ENCODE measurements at places on chromosomes 3 and 15.
A peak's percentile ranks its signal among the peaks of the same experiment; 100 is the strongest.

- no peak for DNase-seq
These were observed at the start of gene PAQR9 for GRCh38 chr3:142963516-142964448. PAQR9 (minus strand) TSS chr3:142963674; CDS start chr3:142963336, 338 bp downstream.

- no peak for DNase-seq
These were observed 37.1 kb upstream of the IL12A start for GRCh38 chr3:159951540-159951939.

DNA sequence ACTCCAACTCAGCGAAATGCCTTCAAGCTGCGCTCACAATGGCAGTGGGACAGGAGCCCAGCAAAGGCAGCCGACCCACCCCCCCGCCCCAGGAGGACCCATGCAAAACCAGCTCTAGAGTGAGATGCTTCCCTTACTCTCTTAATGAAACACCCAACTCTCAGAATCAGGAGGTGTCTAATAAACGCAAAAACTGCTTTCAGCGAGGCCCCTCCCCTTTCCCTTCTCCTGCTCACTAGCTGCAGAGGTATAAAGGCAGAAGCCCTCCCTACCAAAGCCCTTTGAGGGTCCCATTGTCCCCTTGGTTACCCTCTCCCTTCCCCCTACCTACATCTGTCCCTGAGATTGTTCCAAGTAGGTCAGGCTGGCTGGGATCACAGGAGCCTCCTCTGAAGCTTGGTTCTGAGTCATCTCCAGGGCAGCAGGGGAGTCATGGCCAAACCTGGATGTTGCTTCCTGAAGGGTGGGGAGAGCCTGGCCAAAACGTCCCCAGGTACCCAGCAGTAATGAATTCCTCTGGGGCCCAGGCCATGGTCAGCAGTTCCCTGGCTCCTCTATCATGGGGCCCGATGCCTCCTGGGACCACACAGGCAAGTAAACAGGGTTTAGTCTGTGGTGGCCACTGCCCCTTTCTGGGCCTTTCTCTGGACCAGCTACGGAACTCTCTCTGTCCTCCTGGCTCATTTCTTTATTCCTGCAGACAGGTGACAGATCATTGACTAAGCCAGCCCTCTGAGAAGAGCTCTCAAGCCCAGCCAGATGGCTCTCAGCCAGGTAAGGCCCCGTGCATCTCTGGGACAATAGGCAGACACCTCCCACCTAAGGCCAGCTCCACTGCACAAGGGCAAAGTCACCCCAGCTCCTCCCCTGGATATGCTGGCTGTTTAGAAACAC is 8.6 kb downstream of the KLHL25 start:
- peak; percentile 53 for DNase-seq

DNA sequence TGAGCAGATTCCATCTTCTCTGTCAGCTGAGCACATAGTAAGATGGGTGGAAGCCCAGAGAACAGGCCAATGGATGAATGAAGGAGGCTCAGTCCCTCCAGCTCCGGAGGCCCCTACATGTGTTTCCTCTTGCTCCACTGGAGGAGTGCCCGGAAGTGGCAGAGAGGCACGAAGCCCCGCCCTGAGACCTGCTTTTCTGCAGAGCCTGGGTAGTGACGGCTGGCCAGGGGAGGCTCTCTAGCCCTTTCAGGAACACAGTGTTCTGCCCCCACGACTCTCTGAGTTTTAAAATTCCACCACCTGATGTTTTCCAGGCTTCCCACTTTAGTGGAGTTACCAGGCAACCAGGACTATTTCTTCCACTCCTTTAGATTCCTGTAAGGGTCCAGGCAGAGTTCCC is 149.4 kb upstream of the SLC6A11 start:
- no peak for DNase-seq

- DNase-seq = no peak
These were observed 51.2 kb downstream of the MDFIC2 start for GRCh38 chr3:70261283-70261682.

DNA sequence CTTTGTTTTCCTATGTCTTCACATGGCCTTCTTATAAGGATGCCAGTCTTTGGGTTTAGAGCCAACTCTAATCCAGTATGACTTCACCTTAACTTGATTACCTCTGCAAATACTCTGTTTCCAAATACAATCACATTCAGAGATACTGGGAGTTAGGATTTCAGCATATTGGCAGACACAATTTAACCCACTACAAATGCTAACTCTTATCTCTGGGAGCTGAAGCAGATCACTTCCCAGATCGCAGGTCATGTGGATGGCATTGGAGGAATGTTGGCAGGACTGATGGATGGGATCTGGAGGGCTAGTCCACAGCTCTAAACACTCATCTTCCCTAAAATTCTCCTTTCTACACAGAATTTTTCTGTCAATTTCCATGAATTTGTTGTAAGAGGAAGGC is 46.2 kb upstream of the ADGRG7 start:
- peak; percentile 49 for DNase-seq

DNA sequence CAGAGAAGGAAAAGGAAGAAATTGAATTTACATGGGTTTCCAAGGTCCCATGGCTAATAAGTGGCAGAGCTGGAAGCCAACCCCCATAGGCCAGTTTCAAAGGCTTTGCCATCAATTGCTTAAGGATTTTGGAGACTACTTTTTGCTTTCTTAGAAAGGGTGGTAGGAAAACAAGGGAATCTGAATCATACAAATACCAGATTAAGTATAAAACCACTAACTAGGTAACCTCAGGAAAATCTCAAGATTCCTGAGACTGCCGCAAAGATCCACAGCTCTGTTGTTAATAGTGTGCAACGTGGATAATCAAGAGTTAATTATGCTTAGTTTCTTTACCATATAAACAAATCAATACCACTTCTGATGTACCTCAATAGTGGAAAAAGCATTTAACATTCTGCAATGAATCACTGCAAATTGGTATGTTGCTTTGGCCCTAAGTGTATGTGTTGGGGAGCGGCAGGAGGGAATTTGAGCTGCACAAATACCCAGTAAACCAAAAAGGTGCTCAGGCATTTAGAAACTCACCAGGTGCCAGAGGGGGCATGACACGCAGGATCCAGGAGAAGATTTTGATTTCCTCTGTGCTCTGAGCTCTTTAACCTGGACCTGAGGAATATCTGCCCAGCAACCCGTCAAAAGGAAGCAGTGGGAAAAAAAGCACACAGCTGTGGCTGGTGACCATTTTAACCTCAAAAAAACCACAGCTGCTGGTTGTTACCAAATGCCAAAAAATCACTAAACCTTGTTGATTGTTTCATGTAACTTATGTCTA is 22.0 kb downstream of the AADAC start:
- peak; percentile 17 for DNase-seq

DNA sequence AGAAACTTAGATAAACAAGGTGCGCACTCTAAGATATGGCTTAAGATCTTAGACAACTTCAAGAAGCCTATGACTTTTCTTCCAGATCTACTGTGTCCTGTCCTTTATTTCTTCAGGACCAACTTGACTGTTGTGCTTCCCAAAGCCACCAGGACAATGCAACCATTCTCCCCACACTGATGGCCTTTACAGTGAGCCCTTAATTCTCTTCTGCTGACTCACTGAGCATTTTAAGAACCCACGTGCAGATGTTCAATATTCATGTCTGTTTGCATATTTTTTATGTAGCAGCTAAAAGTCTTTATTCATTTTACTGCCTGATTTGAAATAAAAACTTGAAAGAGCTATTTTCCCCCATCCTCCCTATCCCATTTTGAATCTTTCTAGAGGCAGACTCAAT is 103.3 kb upstream of the SLC2A2 start:
- DNase-seq = no peak

- no peak for DNase-seq
These were observed 6.9 kb downstream of the CP start for GRCh38 chr3:149214702-149215101.

DNA sequence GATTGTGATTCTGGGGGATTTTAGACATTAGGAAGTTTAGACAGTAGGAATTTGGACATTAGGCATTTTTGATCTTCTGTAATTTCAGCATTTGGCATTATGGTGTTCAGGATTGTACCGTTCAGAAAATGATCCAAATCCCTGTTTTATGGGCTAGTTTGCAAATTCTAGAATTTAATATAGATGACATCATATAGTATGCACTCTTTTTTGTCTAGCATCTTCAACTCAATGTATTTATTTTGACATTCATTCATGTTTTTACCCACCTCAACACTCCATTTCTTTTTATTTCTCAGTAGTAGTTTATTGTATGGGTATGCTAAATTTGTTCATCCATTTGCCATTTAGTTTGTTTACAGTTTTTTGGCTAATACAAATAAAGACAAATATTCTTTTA is 105.3 kb upstream of the ZPLD1 start:
- DNase-seq = no peak

DNA sequence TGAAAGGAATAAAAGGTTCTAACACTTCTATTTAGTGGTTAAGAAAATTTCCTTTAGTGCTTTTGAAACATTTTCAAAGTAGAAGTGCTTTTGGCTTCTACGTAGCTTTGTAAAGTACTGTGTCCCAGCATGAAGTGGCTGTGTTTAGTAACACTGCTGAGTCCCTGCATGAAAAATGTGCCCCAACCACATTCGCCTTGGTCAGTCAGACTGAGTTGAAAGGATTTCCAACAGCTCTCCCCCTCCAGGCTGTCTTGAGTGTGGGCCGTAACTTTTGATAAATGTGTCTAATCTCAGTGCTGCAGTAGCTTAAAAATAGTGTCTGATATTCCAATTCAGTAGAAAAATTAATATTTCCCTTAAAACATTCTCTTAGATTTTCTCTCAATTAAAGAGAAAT is 115.0 kb downstream of the NR1D2 start:
- DNase-seq = peak; percentile 68

GRCh38 chr15:84684092-84684491 is 26.1 kb upstream of the NMB start:
- peak; percentile 90 for DNase-seq

- DNase-seq = peak; percentile 59
These were observed 1109.3 kb downstream of the ROBO2 start for GRCh38 chr3:78148986-78149717.

GRCh38 chr15:101050623-101051290 is 131.6 kb downstream of the LRRK1 start:
- DNase-seq = no peak

- DNase-seq = no peak
These were observed 78.5 kb downstream of the KLHL25 start for GRCh38 chr15:85716261-85716660.

- DNase-seq = no peak
These were observed 591 bp upstream of the SLC25A20 start for GRCh38 chr3:48899273-48899672.

DNA sequence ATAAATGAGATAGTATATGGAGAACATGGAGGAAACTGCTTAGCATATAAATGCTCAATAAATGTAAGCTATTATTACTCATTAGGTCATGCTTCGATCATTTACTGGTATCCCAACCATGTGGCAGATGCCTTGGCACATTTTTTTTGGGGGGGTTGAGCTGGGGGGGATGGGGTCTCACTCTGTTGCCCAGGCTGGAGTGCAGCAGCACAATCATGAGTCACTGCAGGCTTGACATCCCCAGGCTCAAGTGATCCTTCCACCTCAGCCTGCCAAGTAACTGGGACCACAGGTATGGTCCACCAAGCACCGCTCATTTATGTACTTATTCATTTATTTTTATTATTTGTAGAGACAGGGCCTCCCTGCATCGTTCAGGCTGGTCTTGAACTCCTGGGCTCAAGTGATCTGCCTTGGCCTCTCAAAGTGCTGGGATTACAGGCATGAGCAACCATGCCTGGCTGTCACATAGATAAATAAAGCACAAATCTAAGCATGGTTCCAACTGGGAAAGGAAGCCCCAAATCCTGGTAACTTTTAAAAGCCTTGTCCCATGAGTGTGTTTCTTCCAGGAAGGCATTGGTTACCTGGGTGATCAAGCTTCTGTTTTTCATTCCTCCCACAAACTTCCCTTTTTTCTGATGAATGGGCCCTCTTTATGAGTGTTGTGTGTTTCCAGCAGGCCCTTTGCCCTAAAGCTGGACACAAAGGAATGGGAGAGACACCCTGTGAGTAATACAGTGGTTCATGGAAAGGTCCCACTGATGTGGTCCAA is 147.4 kb upstream of the UMPS start:
- no peak for DNase-seq

- DNase-seq = no peak
These were observed 97.7 kb upstream of the SAMMSON start for GRCh38 chr3:69901802-69902201.

- peak; percentile 12 for DNase-seq
These were observed 293.8 kb downstream of the PTPRG start for GRCh38 chr3:61855211-61855610.

DNA sequence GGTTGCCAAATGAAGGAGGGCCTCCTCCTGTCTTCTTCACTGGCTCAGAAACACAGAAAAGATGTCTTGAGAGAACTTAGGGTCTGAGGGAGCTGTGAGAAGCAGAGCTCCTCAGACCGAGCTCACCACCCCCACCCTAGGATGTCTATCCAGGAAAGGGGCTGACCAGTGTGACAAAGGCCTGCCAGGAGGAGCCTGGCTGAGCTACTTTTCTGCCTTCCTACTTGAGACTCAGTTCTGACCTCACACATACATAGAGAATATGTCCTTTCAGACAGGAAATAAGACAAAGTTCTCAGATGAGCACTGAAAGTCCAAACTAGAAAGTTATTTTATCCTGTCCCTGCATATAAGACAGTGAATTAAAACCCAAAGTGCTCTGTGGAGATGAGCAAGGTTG is 54.5 kb downstream of the KIF9 start:
- DNase-seq = no peak

DNA sequence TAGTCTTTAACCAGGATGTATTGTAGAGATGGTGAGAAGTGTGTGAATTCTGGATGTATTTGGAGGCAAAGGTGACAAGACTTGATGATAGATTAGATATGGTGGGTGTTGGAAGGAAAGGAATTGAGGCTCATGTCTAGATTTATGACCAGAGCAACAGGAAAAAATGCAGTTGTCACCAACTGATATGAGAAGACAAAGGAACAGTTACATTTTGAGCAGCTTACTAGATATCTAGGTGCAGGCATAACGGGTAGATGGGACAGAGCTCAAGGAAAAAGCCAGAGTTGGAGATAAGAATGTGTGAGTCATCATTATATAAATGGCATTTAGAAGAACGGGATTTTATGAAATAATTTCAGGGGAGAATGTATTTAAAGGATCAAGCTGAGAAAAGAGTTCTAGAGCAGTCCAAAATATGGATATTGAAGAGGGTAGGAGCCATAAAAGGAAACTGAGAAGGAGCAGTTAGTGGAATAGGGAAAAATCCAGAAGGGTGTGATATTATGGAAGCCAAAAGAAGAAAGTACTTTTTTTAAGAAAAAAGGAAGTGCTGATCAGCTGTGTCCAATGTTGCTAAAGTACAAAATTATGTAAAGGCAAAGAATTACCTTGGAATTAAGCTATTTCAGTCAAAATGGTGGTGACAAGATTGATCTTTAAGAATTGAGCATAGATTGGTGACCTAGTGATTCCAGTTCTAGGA is 262.5 kb downstream of the CGGBP1 start:
- no peak for DNase-seq
